ENCODE measurements at places on chromosomes 11 and 22. TPM values are rescaled to one million over a fixed set of nuclear protein-coding genes. Genes with fewer than 3 reads are reported as not detected.

ANO1 gene
- 1.6 TPM for total RNA-seq

SYT7 gene
- 1.6 TPM for total RNA-seq

PTGDR2 gene
- total RNA-seq = 0.52 TPM

SLC22A6 gene
- not detected for total RNA-seq

TREH gene
- total RNA-seq = 0.52 TPM

GDPD4 gene
- not detected for total RNA-seq

FCHSD2 gene
- 19.8 TPM for total RNA-seq

TUBA8 gene
- 21.9 TPM for total RNA-seq

TBC1D10A gene
- total RNA-seq = 7.3 TPM

OR5B21 gene
- total RNA-seq = not detected

TRIM29 gene
- 0.52 TPM for total RNA-seq

MB gene
- 84.5 TPM for total RNA-seq

BMAL1 gene
- 18.8 TPM for total RNA-seq

VPREB1 gene
- not detected for total RNA-seq

DEFB131B gene
- total RNA-seq = not detected

NEU3 gene
- total RNA-seq = 19.8 TPM

POU2F3 gene
- total RNA-seq = not detected

Data from skeletal muscle tissue (tissue), 5 donors.